Thoracic aorta (tissue), 2 donors: ENCODE measurements at places on chromosomes 1 and 21. TPM values are rescaled to one million over a fixed set of nuclear protein-coding genes. Genes with fewer than 3 reads are reported as not detected.

Gene FCRL5
- total RNA-seq: 0.21 TPM

GRCh38 chr1:46526691-46527291, 24.7 kb downstream of the KNCN start:
- H3K36me3 ChIP-seq: no peaks in the 10 kb centered on the region
- no peak overlapping the region for H3K27ac ChIP-seq
- H3K27me3 ChIP-seq: no peaks in the 10 kb centered on the region
- peaks cover 13% of the 10 kb centered on the region for H3K4me1 ChIP-seq

- no peaks in the 10 kb centered on the region for H3K27me3 ChIP-seq
- peaks cover 35% of the 10 kb centered on the region for H3K4me1 ChIP-seq
- no peak overlapping the region for H3K4me3 ChIP-seq
- no peaks in the 10 kb centered on the region for H3K36me3 ChIP-seq
- H3K27ac ChIP-seq: no peak overlapping the region
Observed at GRCh38 chr1:85450832-85451231, 14.1 kb downstream of the DDAH1 start.

DNA sequence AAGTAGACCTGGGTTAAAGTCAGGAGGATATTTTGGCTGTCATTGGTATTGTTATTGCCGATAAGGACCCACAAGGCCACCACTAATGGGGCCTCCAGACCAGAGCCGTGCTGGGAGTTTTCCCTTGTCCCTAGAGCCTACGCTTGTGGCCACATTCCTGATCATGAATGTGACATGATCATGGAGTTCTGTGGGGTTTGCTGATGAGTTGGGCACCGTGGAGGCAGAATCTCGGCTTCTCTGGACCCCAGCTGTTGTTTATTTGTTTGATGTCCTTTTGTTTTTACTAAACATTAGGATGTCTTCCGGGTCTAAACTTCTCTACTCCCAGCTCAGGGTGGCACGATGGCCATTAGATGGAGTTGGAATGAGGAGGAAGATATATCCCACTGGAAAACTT, 74.9 kb upstream of the TMPRSS2 start:
- no peaks in the 10 kb centered on the region for H3K36me3 ChIP-seq
- H3K4me1 ChIP-seq: no peaks in the 10 kb centered on the region
- no peaks in the 10 kb centered on the region for H3K27me3 ChIP-seq

DNA sequence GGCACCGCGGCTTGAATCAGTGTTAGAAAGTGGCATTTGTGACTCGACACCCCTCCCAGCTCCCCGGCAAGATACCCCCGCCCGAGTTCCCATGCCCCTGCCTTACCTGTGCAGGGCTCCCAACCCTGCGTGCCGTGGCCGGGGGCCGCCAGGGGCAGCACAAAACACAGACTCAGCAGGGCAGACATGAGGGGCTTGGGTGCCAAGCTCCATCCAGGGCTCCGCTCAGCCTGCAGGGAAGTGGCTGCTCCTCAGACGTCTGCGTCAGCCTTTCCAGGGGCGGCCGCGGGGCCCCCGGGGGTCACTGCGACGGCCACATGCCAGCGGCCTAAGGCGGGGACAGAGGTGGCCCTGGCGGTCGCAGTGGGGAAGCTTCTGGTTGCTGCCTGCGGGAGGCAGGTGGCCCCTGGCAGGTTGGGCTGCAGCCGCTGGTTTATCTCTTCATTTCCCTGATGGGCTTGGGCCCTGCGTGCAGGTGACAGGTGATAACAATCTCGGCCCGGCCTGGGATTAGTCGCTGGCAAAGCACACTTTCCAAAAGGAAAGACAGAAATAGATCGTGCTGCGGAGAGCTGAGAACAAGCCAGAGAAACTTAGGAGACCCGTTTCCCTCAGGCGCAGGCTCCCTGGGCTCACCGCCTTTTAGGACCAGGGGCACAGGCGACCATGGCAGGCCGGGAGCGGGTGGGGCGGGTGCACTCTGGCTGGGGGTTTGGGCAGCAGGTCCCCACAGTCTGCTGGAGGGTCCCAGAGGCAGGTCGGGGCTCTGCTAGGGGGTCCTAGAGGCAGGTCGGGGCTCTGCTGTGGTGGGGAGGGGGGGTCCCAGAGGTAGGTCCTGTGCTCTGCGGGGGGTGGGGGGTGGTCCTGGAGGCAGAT, at the start of gene TSPEAR:
Gene TSPEAR (minus strand): TSS at position 246 of the 876 bp plus-strand sequence. CDS start 58 bp downstream, at position 188.
- H3K27ac ChIP-seq: no peak within 1 kb of the TSS
- peaks cover 4% of the 10 kb centered on the region for H3K27me3 ChIP-seq
- no peaks in the 10 kb centered on the region for H3K4me1 ChIP-seq
- DNase-seq: no peak
